ENCODE measurements at places on chromosomes 12 and 14. TPM values are rescaled to one million over a fixed set of nuclear protein-coding genes. Genes with fewer than 3 reads are reported as not detected.

GRCh38 chr12:13198876-13199275, 2.4 kb downstream of the EMP1 start:
- DNase-seq, result no peak
- H3K4me1 ChIP-seq, result peaks cover 46% of the 10 kb centered on the region
- no peaks in the 10 kb centered on the region for H3K27me3 ChIP-seq
- no peak overlapping the region for H3K27ac ChIP-seq
- H3K36me3 ChIP-seq, result peaks cover 50% of the 10 kb centered on the region
- peak overlapping the region; percentile 100 for H3K4me3 ChIP-seq

DNA sequence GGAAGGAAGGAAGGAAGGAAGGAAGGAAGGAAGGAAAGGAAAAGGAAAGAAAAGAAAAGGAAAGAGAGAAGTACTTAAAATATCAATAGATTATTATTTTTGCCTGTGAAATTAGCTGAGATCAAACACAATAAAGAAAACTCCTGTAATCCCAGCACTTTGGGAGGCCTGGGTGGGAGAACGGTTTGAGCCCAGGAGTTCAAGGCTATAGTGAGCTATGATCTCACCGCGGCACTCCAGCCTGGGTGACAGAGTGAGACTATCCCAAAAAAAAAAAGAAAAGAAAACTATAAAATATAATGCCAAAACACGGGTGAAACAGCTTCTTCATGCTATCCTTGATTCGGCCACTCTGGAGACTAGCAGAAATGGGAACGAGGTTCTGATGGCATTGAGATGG, 26.2 kb upstream of the CKAP4 start:
- no peaks in the 10 kb centered on the region for H3K4me1 ChIP-seq
- no peaks in the 10 kb centered on the region for H3K36me3 ChIP-seq
- no peak for DNase-seq
- H3K27ac ChIP-seq, result no peak overlapping the region
- no peak overlapping the region for H3K4me3 ChIP-seq

GRCh38 chr12:75341873-75342272, 7.4 kb downstream of the GLIPR1L1 start:
- no peaks in the 10 kb centered on the region for H3K27me3 ChIP-seq
- DNase-seq, result peak; percentile 19

DNA sequence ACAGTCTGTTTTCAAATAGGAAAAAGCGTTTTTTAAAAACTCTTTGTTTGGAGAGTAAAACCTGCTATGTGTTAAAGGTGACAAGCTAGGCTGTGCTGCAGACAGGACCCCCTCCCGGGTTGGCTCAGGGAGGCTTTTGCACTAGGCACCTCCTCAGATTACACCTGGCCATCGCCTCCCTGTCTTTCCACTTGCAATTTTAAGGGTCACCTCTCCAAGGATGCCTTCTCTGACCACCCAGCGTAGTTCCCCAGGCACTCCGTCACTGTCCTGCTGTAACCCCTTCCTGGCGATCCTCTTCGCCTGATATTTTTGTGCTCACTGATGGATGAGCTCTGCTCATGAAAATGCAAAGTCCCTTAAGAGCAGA, 80.7 kb downstream of the NTF3 start:
- no peak overlapping the region for H3K27ac ChIP-seq
- H3K27me3 ChIP-seq, result peaks cover 6% of the 10 kb centered on the region
- DNase-seq, result no peak
- no peak overlapping the region for H3K4me3 ChIP-seq
- H3K36me3 ChIP-seq, result no peaks in the 10 kb centered on the region

The PPP1R13B gene
- total RNA-seq, result 16.4 TPM

Measured in PC-3 (cell line).